ENCODE measurements at places on chromosomes 13 and 19.
A peak's percentile ranks its signal among the peaks of the same experiment; 100 is the strongest.

- DNase-seq, result peak; percentile 55
Measured at GRCh38 chr19:43755256-43755801, 567 bp upstream of the SMG9 start.

- no peak for DNase-seq
Measured at GRCh38 chr13:44819772-44820171, 169.5 kb downstream of the NUFIP1 start.

- DNase-seq, result no peak
Measured at GRCh38 chr13:94369972-94370436, 109.5 kb downstream of the DCT start.

DNA sequence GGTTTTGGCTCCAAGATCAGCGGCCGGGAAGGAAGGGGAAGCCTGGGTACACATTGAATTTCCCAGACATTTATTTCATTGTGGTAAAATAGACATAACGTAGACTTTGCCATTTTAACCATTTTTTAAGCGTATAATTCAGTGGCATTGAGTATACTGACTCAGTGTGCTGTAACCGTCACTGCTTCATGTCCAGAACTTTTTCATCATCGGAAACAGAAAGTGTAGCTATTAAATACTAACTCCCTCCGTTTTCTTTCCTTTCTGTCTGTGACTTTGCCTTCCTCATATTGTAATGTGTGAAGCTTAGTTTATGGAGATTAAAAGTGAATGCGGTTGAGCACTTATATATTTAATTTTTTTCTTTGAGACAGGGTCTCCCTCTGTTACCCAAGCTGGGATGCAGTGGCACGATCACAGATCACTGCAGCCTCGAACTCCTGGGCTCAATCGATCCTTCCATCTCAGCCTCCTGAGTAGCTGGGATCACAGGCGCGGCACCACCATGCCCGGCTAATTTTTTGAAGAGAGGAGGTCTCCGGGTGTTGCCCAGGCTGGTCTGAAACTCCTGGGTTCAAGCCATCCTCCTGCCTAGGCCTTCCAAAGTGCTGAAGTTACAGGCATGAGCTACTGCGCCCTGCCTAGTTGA, 1.4 kb downstream of the HNRNPM start:
- DNase-seq, result no peak

- DNase-seq, result no peak
Measured at GRCh38 chr19:2289714-2290435, 7.9 kb upstream of the PEAK3 start.

All from DMS79 (cell line).